Myocyte (in vitro differentiated cells): ENCODE measurements at places on chromosomes 3 and 15. TPM values are rescaled to one million over a fixed set of nuclear protein-coding genes. Genes with fewer than 3 reads are reported as not detected.

Gene APOD
- 3.6 and 5.5 TPM in 2 replicates for total RNA-seq

DNA sequence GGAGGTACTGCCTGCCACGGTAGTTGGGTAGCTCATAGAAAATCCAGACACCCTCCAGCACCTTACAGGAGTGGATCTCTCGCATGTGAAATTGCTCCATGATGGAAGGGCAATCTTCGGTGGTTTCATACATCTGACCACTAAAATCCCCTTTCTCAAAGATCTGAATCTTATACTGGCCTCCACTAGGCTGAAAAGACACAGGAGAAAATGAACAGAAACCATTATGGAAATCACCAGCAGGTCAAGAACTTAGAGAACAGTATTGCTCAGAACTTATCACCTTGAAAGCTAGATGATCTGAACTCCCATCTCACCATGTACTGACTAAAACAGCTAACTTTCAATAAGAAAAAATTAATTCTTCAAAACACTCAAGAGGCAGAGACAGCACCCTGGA lies 5.4 kb downstream of the CRYGS start:
- no peak for DNase-seq

- peak; percentile 24 for DNase-seq
Observed at GRCh38 chr3:112304611-112305010, 10.6 kb upstream of the SLC9C1 start.

Gene CCDC54
- not detected in 2 replicates for total RNA-seq

Gene IP6K2
- 53.1 and 55.0 TPM in 2 replicates for total RNA-seq

DNA sequence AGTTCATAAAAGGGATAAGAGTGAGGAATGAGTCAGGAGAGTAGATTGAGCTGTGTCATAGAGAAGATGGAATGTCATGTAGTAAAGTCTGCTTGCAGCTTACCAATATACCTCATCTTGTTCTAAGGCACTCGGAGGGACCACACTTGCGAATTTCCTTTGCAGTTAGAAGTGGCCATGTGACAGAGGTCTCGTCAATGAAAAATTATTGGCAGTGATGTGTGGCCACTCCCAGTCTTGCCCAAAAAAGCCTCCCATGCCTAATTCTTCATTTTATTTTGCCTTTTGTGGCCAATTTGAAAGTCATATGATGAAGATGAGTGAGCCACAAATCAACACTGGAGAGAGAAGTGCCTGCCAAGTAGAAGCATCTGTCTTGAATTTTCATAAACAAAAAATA lies 465.6 kb upstream of the ZNF385D start:
- no peak for DNase-seq

- DNase-seq, result no peak
Observed at GRCh38 chr3:62027241-62027640, 346.1 kb downstream of the FEZF2 start.
